Esophagus muscularis mucosa (tissue), 4 donors: ENCODE measurements at places on chromosomes 13 and 19. TPM values are rescaled to one million over a fixed set of nuclear protein-coding genes. Genes with fewer than 3 reads are reported as not detected.

Gene CATSPERD
- total RNA-seq = not detected

Gene BST2
- 25.3 TPM for total RNA-seq

- H3K36me3 ChIP-seq = peaks cover 11% of the 10 kb centered on the region
- peaks cover 20% of the 10 kb centered on the region for H3K4me1 ChIP-seq
- H3K27me3 ChIP-seq = no peaks in the 10 kb centered on the region
- H3K27ac ChIP-seq = no peak overlapping the region
- H3K4me3 ChIP-seq = no peak overlapping the region
Observed at GRCh38 chr19:5070331-5070730, 101.4 kb downstream of the KDM4B start.

DNA sequence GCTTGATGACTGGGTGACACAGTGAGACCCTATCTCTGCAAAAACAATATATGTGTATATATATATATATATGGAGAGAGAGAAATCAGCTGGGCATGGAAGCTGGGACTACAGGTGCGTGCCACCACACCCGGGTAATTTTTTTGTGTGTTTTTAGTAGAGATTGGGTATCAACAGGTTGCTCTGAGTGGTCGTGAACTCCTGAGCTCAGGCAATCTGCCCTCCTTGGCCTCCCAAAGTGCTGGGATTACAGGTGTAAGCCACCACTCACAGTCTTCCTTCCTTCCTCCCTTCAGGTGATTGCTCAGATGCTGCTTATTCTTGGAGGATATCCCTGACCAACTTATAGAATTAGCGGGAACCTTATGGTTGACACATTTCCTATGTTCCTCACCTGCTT is 41.9 kb downstream of the ERICH4 start:
- H3K27ac ChIP-seq = no peak overlapping the region
- peaks cover 4% of the 10 kb centered on the region for H3K4me1 ChIP-seq
- no peak for DNase-seq
- no peaks in the 10 kb centered on the region for H3K36me3 ChIP-seq
- H3K27me3 ChIP-seq = no peaks in the 10 kb centered on the region

DNA sequence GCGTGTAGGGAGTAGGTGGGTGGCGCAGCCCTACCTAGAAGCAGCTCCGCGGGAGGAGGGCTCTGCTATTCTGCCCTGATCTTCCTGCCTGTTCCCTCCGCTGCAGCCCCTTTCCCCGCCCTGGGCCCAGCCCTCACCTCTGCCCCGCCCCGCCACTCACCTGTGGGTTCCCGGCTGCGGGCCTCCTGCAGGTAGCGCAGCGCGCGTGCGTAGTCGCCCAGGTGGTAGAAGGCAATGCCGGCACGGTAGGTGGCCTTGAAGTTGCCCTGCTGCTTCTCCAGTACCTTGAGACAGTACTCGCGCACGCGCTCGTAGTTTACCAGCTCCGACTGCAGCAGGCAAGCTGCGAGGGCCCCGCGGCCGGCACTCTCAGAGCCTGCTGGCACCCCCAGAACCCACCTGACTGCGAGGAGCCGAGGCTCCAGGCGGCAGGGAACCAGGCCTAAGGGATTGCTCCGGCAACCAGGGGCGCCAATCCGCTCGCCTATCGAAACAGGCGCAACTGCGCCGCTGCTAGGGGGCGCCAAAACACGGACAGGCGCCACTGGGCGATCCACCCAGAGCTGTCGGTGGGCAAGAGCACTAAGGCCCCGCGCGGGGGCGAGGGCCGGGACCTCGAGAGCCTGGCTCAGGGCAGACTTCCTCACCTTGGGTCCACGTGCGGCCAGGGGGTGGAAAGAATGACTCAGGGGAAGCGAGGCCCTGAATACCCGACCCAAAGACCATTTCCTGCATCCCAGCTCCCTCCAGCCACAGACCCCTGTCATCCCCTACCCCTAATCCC is 965 bp downstream of the TTC9B start:
- peaks cover 16% of the 10 kb centered on the region for H3K4me1 ChIP-seq
- no peak overlapping the region for H3K27ac ChIP-seq

DNA sequence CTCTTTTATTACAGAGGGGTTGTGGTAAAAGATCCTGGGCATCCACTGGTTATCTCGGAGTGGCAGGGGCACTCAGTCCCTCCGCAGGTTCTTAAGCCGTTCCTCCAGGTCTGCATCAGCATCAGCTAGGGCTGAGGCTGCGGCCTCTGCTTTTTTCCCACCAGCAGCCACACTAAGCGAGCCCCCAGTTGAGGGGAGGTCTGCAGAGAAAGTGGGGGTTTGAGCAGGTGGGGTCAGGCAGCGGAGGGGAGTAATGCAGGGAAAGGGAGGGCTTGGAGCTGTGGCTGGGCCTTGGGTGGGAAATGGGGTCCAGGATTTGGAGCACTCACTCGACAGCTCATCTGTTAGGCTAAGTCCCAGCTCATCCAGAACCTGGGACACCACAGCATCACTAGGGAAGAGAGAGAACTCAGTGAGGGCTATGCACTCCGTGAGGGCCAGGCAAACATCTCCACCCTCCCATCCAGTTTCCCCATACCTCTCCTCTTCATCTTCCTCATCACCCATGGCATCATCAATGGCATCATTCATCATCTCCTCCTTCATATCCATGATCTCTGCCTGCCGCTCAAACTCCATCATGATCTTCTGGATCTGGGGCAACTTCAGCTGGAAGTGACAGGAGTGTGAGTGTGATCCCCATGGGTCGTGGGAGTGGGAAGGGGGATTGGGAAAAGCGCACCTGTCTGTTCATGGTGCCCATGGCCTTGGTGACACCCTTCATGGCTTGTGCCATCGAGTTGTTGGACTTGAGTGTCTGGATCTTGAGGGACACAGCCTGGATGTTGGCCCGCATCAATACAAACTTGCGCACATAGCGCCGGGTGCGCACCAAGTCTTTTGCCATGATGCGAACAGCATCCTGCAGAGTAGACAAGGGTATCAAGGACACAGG is 3.1 kb downstream of the CHMP2A start:
- no peak overlapping the region for H3K4me3 ChIP-seq
- no peak for DNase-seq
- peaks cover 57% of the 10 kb centered on the region for H3K4me1 ChIP-seq
- no peaks in the 10 kb centered on the region for H3K27me3 ChIP-seq
- peaks cover 75% of the 10 kb centered on the region for H3K36me3 ChIP-seq

DNA sequence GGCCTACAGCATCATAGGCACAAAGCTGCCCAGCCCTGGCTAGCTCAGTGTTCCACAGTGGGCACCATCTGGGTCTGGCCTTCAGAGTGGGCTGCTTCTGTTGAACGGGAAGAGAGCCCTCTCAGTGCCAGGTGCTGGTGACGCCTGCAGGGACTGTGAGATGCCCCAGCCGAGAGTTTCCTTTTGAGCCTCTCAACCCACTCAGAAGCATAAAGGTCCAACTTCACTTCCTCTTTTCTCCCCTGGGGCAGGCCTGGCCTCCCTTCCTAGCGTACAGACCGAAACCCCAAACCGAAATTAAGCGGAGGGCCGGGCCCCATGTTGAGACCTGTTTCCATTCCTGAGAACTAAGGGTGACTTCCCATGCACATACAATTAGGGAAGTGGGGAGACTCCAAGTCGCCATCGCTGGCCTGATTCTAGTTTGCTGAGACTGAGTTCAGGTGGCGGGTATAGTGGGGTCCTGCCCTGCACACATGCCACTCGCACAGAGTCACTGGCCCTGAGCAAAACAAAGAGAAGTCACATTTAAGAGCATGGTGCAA is 6.9 kb downstream of the RAB8A start:
- no peaks in the 10 kb centered on the region for H3K27me3 ChIP-seq
- no peak for DNase-seq
- peaks cover 31% of the 10 kb centered on the region for H3K4me1 ChIP-seq
- peaks cover 63% of the 10 kb centered on the region for H3K36me3 ChIP-seq
- no peak overlapping the region for H3K4me3 ChIP-seq

DNA sequence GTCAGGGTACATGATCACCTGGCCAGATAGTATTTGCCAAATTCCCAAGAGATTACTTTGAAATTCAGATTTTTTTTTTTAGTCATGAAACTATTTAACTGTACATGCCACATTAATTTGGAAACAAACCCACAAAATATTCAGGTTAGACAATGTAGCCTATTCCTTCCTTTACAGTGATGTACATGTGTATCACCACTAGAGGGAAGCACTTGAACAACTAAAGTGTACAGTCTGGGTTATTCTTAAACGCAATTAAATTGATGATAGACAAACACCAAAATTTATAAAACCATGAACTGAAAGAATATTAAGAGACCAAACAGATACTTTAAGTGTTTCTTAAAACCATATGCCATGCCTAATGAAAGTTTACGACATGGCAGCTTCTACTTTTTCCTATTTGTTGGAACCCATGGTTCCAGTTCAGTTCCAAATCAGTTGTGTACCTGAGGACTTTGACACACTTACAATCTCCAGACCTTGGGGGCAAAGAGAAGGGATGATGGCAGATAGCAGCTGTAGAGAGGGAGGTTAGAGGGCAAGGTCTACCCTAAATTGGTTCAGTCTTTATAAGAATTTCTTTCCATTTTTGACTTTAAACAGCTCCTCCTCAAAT is 52.8 kb downstream of the TNFSF13B start:
- no peaks in the 10 kb centered on the region for H3K4me1 ChIP-seq
- DNase-seq = no peak
- no peak overlapping the region for H3K4me3 ChIP-seq
- H3K27me3 ChIP-seq = peaks cover 2% of the 10 kb centered on the region
- no peaks in the 10 kb centered on the region for H3K36me3 ChIP-seq

Gene PCSK4
- 5.4 TPM for total RNA-seq

Gene KASH5
- not detected for total RNA-seq

Gene ZNF536
- total RNA-seq = 7.3 TPM

Gene ZNF8
- 12.3 TPM for total RNA-seq

DNA sequence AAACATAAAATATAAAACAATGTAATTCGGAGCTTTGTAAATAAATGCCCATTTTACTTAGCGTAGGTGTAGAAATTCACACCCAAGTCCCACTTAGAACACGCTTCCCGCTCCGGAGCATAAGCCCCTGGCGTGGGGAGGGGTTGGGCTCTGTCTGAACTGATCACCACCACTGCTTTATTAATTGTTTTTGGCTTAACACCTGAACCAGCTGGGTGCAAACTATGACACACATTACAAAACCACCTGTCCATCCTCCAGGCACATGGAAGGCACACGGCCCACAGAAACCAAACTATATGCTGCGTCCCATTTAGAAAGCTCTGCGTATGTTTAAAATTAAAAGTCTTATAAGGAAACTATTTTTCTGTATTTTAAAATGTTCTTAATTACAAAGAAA is 25.9 kb downstream of the RASA3 start:
- no peak overlapping the region for H3K4me3 ChIP-seq
- DNase-seq = no peak
- no peak overlapping the region for H3K27ac ChIP-seq
- peaks cover 64% of the 10 kb centered on the region for H3K4me1 ChIP-seq
- no peaks in the 10 kb centered on the region for H3K36me3 ChIP-seq
- no peaks in the 10 kb centered on the region for H3K27me3 ChIP-seq

DNA sequence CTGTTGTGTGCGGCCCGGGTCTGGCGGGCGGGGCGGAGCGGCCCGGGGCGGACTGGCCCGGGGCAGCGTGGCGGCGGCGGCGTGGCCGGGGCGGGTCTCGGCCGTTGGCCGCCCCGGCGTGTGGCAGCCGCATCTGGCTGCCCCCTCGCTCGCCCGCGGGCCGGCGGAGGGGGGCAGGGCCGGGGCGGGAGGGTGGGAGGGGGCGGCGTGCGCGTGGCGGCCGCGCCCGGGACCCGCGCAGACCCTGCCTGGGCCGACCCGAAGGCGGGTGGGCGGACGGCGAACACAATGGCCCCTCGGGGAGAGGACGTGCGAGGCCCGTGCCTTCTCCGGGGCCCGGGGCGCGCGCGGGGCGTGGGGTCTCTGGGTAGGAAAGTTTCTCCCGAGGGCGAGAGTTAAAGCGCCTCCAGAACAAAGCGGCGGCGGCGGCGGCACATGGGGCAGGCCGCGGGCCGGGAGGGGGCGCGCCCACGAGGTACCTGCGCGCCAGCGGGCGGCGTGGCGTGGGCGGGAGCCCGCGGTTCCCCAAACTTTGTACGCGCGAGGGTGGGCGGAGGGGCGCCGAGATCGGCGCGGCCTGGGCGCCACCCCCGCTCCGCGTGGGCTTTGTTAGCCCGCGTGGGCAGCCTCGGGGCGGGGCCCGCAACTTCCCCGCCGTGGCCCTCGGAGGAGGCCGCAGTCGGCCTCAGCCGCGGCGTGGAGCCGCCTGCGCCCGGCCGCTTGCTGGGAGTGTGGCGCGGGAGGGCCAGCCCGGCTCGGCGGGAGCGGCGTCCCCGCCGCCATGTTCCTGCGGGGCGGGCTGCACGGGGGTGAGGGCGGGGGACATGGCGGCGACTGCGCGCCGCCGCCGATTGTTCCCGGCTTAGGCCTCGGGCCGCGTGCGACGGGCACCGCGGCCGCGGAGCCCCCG is 764 bp downstream of the MIR17HG start:
- H3K4me1 ChIP-seq = peaks cover 20% of the 10 kb centered on the region
- H3K4me3 ChIP-seq = peak overlapping the region; percentile 95
- no peak for DNase-seq
- no peaks in the 10 kb centered on the region for H3K27me3 ChIP-seq
